ENCODE measurements at places on chromosomes 7 and 10.

DNA sequence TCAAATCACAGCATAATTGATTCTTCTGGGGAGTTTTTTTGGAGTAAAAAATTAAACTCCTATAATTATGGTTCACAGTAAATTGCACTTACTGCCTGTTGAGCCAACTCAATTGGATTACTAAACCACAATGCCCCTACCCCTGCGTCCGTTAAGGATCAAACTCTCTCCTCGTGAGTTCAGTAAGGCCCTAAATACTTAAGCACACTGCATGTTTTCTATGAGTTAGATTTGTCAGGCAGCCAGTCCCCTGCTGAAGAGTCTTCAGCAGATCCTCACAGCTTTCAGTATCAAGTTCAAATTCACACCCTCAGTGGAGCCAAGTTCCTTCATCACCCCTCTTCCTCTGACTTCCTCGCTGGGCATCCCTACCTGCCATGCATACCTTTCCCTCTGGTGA lies 275.0 kb upstream of the BMPER start:
- no peak for DNase-seq

- no peak for DNase-seq
Measured at GRCh38 chr10:17585016-17585415, 32.2 kb downstream of the HACD1 start.

GRCh38 chr10:43119416-43120115 lies 18.7 kb upstream of the CSGALNACT2 start:
- no peak for DNase-seq

GRCh38 chr10:59885430-59886134 lies 20.8 kb downstream of the CCDC6 start:
- no peak for DNase-seq
